ENCODE measurements at places on chromosomes 11 and 22.
A peak's percentile ranks its signal among the peaks of the same experiment; 100 is the strongest.

DNA sequence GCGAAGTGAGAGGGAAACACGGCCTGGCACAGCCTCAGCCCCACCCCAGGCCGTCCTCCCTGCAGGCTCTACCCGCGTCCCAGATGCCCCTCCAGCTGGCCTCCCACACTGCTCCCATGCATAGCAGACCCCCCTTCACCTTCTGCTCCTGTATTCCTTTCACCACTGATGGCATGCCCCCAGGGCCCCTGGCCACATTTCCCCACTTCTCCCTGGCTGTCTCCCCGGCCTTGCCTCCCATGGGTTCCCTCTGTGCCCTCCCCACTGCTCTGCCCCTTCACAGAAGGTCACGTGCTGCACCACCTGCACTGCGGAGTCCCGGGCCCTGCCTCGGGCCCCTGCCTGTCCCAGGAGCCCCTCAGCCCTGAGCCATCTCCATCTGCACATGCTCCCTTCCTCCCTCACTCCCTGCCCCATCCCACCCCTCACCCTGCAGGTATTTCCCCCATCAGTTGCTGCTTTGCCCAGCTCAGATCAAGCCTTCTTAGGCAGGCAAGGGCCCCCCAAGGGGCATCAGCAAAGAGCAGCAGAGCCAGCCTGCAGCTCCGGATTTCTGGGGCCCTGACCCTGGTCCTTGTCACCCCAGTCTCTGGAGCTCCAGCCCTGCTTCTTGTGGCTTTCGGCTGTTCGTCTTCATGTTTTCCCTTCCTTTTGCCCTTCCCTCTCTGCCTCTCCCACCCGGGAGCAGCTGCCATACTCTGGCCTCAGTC, 46.4 kb downstream of the GAB4 start:
- no peak for DNase-seq

DNA sequence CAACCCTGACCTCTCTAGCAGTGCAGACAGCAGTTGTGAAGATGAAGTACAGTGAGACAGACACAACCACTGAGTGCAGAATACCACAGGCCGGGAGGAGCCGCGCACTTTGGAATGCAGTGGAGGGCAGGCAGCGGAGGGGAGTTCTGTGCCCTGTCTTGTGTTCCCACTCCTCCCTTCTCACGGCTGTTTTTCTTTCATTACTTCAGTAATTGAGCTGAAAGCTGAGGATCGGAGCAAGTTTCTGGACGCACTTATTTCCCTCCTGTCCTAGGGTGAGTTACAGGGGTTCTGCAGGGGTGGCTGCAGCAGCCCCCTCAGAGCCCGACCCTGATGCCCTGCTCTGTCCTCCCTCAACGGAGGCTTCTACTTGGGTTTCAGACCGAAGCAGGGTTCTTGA, 5.6 kb downstream of the CLDN5 start:
- no peak for DNase-seq

DNA sequence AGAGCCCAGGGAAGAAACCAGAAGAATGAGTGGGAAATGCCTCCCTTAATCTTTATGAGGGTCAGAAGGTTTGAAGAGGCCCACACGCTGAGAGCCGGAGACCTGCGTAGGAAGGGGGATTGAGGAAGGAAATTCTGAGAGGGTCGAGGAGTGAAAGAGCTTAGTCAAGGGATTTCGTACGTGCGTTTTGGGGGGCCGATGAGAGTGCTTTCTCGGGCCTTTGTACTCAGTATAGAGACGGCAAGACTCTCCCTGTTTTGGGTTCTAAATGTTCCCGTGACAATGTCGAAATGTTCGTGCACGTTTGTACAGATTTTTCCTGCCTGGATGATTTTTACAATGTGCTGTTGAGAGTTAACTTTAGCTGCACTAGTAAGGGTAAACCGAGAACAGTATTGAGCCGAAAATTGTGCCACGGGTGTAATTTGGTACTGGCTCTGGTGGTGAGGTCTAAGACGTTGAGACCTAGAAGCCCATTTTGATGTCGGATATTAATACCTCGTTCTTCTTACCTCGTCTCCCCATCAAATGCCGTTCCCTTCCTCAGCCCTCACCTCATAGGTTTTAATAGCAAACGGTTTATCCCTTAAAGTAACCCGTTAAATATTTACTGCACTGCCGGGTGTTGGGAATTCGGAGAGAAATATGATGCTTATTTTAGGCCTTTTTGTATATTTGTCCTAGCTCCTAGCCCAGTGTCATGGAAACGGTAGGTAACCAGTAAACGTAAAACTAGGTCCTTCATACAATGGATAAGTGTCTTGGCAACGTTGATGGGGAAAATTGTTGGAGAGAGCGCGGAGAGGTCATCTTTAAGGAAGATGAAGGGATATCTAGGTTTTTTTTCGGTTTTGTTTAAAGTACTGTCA, 734 bp downstream of the C11orf58 start:
- peak; percentile 37 for DNase-seq

- no peak for DNase-seq
Measured at GRCh38 chr11:116901211-116901610, 63.8 kb upstream of the APOA1 start.

DNA sequence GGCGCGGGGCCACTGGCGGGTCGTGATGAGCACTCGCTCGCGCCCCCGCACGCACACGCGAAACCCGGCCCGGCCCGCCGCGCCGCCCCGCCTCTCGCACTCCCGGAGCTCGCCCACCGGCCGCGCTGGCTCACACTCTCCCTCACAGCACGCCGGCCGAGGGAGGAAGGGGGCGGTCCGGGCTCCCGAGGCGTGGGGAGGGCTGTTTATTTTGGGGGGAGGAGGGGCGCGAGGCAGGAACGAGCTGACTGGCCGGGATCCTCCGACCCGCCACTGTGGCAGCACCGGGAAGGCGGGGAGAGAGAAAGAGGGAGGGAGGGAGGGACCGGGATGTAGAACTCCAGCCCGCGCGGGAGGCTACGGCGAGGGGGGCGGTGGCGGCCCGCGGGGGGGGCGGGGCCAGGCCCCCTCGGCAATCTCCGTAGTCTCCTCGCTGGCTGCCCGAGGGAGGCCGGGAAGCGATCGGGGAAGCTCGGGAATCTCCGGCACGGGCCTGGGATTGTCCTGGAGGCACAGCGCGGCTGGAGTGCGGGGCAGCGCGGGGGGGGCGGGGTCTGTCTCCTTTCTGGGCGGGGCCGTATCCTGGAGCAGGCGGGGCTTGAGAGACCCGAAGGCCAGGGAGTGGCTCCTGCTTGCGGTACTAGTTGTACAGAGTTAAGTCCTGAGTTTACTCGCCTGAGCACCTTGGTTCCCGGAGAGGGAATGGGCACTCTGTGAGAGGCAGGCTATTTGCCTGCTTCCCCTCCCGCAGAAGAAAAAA, at the start of gene RBFOX2:
Gene RBFOX2, minus strand, starts transcription at position 179 of the 760 bp plus-strand sequence. CDS start 399 bp downstream, outside the sequence.
- DNase-seq: peak; percentile 94

GRCh38 chr22:40107851-40108378, 69.8 kb upstream of the TNRC6B start:
- no peak for DNase-seq

DNA sequence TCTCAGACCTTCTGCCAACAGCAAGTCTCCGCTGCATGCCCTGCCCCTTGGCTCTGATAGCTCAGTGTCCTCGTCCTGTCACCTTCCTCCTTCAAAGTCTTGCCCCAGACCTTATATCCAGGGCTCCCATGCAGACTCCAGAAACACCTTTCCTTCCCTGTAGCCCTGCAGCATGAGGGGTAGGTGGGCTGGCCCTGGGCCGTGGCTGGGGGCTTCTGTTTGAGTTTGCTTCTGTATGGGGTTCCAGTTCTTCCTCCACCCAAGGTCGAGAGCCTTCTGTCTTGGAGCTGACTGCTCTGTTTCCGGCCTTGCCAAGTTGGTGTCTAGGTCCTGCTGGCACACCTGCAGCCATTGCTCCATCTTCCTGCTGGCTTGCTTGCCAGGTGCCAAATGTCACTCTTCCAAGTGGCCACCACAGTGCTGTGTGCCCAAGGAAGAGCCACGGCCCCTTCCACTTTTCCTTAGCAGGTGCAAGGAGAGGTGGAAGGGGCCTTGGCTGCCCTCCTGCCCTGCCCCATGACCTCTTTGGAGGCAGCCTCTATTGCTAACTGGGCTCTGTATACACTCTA, 74.8 kb upstream of the NECTIN1 start:
- DNase-seq: no peak
